ENCODE measurements at places on chromosomes 16 and 17. TPM values are rescaled to one million over a fixed set of nuclear protein-coding genes. Genes with fewer than 3 reads are reported as not detected.

Gene CHD9NB
- total RNA-seq: 1.5 TPM

Gene RCVRN
- total RNA-seq: not detected

Gene NPW
- 0.13 TPM for total RNA-seq

Gene NEUROD2
- total RNA-seq: not detected

Gene HS3ST3B1
- 0.29 TPM for total RNA-seq

Gene SPHK1
- 131 TPM for total RNA-seq

Gene WFDC1
- not detected for total RNA-seq

Gene GPRC5C
- total RNA-seq: not detected

Gene KRT13
- total RNA-seq: not detected

Gene GP1BA
- not detected for total RNA-seq

Gene CCDC144A
- total RNA-seq: 8.9 TPM
